ENCODE measurements at places on chromosomes 7 and 10.

DNA sequence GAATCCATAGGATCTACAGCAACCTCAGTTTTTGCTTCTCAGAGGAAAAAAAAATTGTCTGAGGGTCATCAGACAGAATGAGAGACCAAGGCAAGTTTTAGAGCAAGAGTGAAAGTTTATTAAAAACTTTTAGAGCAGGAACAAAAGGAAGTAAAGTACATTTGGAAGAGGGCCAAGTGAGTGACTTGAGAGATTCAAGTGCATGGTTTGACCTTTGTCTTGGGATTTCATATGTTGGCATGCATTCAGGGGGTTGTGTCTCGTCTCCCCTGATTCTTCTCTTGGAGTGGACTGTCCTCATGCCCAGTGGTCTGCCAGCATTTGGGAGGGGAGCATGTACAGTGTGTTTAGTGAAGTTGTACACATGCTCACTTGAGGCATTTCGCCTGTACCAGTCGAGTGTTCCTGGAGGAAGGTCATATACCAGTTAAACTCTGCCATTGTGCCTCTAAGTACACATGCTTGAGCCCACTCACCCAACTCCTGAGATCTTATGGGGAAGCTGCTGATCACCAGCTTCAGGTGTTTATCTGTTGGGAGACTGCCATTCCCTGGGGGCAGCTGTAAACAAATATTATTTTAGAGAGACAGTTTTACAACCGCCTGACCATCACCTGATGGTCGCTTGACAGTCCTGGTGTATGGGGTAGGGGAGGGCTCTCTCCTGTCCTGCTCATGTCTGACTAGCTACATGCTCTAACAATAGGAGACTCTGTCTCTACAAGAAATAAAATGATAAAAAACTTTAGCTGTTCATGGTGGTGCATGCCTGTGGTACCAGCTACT lies 109.4 kb downstream of the EEPD1 start:
- DNase-seq = no peak

DNA sequence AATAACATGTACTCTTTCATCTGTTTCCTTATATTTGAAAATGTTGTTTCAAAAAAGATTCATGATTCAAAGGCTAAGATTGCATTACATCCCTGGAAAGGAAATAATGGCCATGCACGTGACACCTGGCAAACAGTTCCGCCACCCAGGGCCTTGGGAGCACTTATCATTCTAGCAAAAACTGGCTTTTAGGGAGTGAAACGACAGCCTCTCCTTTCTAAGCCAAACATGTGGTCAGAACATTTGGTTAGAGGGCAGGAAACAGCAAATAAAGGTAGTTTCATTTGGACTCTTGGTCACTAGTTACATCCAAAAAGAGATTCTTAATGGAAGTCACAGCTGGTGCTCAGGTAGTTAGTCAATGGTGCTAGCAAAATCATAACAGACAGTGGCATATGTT lies 83.5 kb downstream of the FAS start:
- no peak for DNase-seq

DNA sequence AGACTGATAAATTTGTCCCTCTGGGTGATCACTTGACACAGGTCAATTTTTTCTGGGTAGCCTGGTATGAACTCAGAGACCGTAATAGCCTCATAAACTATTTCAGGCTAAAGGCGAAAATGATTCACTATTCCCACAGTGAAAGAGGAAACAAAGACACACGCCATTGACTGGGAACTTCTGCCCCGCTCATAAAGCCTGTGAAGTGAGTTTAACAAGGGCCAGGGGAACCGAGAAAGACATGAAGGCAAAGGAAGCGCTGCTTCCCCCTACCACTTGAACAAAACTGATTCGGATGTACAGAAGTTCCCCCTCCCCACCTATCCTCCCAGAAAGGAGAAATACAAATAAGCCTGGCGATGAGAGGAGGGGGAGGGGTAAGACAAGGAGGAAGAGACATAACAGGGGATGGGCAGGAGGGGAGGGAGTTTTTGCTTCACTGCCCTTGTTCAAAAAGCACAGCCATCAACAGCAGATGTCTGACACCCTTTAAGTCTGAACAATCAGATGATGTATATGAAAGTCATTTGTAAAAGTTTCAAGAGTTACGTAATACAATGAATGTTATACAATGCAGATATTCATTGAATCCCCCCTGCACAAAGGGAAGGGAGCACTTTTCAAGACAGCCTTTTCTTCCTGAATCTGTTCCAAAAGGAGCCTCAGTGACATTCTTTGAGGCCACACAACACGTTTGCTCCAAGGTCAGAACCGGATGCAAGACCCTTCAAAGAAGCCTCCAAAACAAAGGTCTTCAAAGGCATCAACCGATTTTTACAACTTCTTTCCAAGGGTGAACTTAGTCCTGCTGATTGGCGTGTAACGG lies 734 bp downstream of the ABCB4 start:
- no peak for DNase-seq

- no peak for DNase-seq
These were observed 288.2 kb upstream of the SEMA3D start for GRCh38 chr7:85475071-85475470.

- no peak for DNase-seq
These were observed 1076.9 kb downstream of the CNTNAP2 start for GRCh38 chr7:147193476-147193875.

GRCh38 chr10:101609481-101609880 lies 21.4 kb downstream of the DPCD start:
- no peak for DNase-seq

All from activated CD8-positive, alpha-beta memory T cell treated with anti-CD3 and anti-CD28 coated beads for 1 hour (primary cell).